Fibroblast of upper back skin (primary cell): ENCODE measurements at places on chromosomes 1 and 21.

GRCh38 chr1:181255270-181255929 lies 166.9 kb downstream of the IER5 start:
- DNase-seq, result peak; percentile 99

DNA sequence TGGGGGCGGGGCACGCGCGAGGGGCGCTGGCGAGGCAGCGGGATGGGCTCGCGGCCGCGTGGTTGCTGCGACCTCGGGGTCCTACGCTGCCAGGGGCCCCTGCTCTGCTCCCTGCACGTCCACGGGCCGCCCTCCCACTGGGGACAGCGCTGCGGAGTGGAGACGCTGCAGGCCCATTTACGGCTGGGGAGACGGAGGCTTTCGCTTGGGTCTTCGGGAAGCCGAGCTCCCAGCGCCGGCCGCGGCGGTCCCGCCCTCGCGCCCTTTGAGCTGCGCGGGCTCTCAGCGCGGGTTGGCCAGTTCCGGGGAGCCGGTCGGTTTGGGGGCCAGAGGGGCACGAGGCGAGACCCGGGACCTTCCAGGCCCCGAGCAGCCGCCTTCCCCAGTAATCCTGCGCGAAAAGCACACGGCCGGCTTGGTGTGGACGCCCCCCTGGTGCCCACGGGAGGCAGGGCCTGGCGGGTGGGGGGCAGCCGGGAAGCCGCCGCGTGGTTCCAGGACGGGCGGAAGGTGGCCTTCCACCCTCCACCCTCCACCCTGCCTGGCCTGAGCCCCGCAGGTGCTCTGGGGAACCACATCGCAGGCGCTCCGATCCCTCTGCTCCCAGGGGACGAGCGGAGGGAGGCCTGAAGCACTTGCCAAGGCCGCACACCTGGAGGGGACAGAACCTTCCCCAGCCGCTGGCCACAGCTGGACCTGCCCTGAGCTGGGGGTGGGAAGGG lies 570 bp upstream of the PEX10 start:
- DNase-seq, result no peak

DNA sequence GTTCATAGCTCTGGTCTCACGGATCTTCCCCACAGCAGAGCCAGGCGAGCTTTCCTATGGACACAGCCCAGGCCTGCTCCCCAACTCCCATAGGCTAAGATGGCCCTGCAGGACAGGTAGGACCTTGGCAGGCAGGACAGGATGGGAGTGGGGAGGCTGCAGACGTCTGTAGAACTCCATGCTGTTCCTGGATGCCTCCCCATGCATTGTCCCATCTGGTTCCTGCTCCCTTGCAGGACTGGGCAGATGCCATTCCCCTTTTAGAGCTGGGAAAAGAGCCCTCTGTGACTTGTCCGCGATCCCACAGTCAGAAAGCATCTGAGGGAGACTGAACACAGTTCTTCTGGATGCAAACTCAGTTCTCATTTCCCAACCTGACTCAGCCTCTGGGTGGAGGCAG lies 71.9 kb upstream of the ATP5PO start:
- no peak for DNase-seq

GRCh38 chr1:98119796-98120195 lies 199.0 kb upstream of the DPYD start:
- peak; percentile 18 for DNase-seq

DNA sequence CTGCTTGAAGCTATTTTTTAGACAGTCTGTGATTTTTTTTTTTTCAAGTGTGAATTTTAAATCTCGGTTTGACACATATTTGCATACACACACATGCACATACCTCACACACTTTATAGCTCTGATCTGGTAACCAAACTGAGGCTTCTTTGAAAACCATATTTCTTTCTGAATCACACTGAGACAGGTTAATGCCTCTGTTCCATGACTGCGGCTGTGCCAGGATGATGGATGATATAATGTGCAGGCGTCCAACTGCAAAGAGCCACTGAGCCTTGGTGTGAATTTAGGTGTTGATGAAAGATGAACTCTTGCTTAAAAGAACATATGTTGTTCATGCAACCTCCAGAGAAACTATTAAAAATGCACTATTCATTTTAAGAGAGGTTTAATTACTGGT lies 504.0 kb upstream of the OLFM3 start:
- DNase-seq, result no peak

GRCh38 chr1:244353551-244354091 lies 98.1 kb downstream of the ADSS2 start:
- DNase-seq, result peak; percentile 92

- no peak for DNase-seq
These were observed 543.9 kb downstream of the AJAP1 start for GRCh38 chr1:5198328-5198727.

DNA sequence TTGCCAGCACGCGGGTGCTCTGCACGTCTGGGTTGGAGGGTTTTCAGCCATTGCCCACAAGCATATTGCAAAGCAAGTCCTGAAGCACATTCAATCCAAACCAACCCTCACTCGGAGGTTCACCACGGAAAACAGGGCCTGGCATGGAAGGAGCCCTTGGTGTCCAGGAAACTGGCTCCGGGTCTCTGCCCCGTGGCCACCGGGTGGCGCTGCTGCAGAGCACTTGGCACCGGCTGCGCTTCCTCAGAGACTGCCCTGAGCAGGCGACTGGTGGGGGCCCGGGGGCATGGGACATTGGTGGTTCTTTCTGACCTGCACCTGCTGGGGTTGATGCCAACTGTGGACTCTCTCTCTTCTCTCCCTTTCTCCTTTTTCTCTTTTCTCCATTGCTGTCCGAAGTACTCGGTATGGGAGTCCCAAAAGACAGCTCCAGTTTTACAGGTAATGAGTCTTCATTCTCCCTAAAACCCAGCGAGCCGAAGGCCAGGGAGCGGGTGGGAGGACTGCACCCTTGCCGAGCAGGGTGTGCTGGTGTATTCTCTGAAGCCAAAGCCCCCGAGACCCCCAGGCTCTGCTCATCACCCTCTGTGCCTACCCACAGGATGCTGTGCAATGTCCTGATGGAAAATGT lies 4.1 kb upstream of the KCNAB2 start:
- DNase-seq, result no peak

DNA sequence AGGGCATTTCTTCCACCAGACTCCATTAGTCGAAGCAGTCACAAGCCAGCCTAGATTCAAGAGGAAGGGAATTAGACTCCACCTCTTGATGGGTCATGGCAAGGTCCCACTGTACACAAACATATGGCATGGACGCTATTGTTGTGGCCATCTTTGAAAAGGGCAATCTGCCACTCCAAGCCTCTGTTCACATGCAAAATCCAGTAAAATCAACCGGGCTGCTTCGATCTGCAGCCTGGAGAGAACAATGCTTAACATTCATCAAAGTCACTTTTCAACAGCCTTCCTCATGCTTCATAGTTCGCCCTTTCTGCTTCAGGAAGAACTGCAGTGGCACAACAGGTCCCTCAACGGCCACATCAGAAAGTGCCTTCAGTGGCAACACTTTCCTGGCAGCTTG lies 28.0 kb upstream of the GJB5 start:
- no peak for DNase-seq

GRCh38 chr1:117654493-117655219 lies 48.8 kb downstream of the TENT5C start:
- DNase-seq, result no peak

DNA sequence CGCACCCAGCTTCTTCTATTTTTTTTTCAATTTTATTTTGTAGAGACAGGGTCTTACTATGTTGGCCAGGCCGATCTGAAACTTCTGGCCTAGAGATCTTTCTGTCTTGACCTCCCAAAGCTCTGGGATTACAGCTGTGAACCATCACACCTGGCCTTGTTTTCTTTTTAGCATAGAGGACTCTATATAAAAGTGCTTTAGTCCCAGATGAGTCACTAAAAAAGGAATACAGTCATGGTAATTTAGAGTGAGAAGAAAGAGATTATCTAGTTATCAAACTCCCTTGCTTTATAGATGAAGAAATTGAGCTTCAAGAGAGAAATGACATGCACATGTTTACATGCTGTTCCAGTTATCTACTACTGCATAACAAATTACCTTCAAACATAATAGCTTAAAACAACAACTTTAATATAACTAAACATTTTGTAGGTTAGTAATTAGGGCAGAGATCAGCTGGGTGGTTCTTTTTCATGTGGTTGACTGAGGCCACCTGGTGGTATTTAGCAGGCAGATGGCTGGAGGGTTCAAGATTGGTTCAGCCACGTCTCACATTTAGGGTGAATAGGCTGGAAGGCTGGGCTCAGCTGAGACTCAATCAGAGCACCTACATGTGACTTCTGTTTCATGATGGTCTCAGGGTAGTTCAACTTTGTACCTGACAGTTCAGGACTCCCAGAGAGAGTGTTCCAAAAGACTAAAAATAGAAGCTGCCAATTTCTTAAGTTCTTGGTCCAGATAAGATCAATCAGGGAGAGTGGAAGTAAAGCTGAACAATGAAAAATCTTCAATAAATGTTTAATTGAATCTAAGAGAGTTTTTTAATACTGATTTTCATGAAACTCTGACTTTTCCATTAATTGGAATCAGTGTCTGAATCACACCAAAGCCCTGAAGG lies 16.9 kb upstream of the MTF2 start:
- peak; percentile 22 for DNase-seq

DNA sequence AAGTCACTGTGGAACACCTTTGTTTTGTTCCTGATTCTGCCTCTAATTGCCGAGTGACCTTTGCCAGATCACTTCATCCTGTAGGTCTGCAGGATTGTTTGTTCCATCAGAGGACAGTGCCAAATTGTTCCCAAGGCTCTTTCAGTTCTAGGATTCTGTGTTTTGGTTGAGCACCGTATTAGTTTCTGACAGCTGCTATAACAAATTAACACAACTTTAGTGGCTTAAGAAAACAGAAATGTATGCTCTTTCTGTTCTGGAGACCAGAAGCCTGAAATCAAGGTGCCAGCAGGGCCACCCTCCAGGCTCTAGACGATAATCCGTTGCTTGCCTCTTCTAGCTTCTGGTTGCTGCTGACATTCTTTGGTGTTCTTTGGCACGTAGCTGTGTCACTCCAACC lies 3.4 kb upstream of the PIGR start:
- no peak for DNase-seq

- DNase-seq, result no peak
These were observed 1.6 kb upstream of the HPCA start for GRCh38 chr1:32884726-32885125.

- peak; percentile 22 for DNase-seq
These were observed 36.6 kb downstream of the XCL1 start for GRCh38 chr1:168613038-168613451.

GRCh38 chr1:168567007-168567406 lies 9.4 kb upstream of the XCL1 start:
- no peak for DNase-seq

DNA sequence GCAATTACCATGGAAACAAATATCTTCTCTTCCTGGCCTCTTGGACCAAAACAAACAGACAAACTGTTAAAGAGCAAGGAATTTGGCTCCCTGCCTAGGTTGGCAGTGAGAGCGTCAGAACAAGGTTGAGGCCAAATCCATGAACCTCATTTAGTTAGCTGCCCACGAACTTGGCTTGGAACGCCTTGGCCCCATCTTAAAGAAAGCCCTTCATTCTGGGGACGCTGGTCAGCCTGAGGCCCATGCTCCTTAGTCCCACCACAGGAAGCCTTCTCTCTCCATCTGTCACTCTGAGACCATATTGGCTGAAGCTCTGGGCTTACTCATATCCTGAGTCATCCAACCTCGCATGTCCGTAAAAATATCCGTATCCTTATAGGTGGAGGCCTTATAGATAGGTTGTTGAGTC lies 62.4 kb upstream of the DIRAS3 start:
- peak; percentile 83 for DNase-seq

- DNase-seq, result no peak
These were observed 13.6 kb downstream of the WDR4 start for GRCh38 chr21:42865776-42866160.

GRCh38 chr1:231544943-231545592 lies 16.6 kb downstream of the TSNAX start:
- DNase-seq, result no peak

GRCh38 chr1:19338323-19338762 lies 26.2 kb downstream of the SLC66A1 start:
- DNase-seq, result peak; percentile 48

DNA sequence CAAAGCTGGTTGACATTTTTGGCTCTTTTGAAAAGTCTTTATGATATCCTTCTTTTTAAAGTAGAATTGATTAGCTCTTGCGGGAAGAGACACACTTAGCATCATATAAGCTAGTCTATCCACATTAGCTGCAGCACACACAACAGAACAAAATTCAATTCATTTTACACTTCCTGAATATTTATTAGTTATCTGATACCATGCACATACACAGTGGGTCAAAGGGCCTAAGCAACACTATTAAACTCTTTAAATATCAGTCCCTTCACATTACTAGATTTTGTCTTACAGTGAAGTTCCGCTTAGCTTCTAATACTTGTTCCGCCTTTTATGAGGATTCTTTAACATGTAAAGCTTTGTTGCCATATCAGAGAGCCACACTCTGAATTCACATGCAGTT lies 169.5 kb downstream of the CRB1 start:
- no peak for DNase-seq

DNA sequence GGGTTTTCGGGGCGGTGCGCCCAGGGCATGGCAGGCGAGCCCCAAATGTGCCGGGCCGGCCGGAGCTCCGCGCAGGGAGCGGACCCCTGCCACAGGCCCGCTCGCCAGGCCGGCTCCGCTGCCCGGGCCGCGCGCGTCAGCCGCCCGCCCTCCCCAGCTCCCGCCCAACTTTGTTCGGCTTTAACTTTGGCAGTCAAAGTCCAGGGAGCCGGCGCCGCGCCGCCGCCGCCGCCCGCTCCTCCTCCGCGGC lies 488 bp downstream of the SLC35D1 start:
- no peak for DNase-seq

- DNase-seq, result no peak
These were observed 82.2 kb downstream of the LMO4 start for GRCh38 chr1:87410776-87411480.

DNA sequence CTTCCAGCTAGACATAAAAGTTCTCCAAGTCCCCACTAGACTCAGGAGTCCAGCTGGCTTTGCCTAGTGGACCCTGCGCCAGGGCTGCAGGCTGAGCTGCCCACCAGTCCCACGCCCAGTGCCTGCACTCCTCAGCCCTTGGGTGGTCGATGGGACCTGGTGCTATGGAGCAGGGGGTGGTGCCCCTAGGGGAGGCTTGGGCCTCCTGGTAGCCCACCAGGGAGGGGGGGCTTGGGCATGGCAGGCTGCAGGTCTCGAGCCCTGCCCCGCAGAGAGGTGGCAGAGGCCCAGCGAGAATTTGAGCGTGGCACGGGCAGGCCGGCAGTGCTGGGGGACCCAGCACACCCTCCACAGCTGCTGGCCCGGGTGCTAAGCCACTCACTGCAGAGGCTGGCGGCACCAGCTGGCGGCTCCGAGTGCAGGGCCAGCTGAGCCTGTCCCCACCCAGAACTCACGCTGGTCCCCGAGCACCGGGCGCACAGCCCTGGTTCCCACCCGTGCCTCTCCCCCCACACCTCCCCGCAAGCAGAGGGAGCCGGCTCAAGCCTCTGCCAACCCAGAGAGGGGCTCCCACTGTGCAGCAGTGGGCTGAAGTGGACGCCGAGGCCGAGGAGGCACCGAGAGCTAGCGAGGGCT lies 30.2 kb upstream of the GBP5 start:
- DNase-seq, result no peak

DNA sequence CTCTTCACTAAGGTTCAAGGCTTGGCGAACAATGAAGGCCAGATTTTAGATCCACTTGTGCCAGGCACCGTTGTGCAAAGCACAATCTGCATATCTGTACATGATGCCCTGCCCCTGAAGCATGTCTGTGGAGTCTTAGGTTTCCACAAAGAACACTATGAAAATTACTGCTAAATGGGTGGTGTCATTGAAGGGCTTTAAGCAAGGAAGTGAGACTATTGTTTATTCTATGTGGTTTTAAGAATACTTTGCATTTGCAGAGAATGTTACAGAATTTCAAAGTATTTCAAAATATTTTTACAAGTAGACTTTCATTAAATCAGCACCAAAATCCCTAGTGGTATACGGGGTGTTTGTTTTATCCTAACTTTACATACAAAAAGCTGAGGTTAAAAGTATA lies 8.8 kb downstream of the TSEN15 start:
- peak; percentile 43 for DNase-seq
